Right atrium auricular region (tissue), 2 donors: ENCODE measurements at places on chromosomes 12 and 14. TPM values are rescaled to one million over a fixed set of nuclear protein-coding genes. Genes with fewer than 3 reads are reported as not detected.

KRT75 gene
- total RNA-seq, result not detected

ZNF140 gene
- 6.1 TPM for total RNA-seq

GRCh38 chr12:52023182-52023975 is 16.6 kb downstream of the TAMALIN start:
- DNase-seq, result peak; percentile 86

DNA sequence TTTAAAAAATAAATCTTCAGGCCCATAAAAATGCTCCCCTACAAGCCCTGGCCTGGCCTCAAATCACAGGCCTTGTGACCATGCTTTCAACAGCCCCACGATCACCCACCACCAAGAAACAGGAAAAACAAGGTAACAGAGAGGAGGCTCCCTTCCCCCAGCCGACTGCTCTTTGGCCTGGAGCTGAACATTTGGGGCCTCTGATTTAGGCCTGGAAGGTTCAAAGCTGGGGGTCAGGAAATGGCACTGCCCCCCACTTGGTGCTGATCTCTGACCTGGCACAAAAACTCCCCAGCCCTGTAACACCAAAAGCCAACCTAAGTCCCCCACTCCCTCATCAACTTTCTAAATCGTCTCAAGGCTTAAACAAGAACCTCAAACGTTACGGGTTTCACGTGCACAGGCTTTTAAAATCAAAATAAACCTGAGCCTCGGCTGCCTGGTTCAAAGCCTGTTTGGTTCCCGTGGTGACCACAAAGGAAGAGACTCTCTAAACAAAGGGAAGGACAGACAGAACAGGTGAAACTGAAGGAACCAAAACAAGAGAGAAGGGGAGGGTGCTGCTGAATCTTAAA is 9.0 kb downstream of the ACTN1 start:
- no peak for DNase-seq

GRCh38 chr12:77122236-77122635 is 56.9 kb upstream of the E2F7 start:
- no peak for DNase-seq
